ENCODE measurements at places on chromosomes 5 and 9.
A peak's percentile ranks its signal among the peaks of the same experiment; 100 is the strongest.

DNA sequence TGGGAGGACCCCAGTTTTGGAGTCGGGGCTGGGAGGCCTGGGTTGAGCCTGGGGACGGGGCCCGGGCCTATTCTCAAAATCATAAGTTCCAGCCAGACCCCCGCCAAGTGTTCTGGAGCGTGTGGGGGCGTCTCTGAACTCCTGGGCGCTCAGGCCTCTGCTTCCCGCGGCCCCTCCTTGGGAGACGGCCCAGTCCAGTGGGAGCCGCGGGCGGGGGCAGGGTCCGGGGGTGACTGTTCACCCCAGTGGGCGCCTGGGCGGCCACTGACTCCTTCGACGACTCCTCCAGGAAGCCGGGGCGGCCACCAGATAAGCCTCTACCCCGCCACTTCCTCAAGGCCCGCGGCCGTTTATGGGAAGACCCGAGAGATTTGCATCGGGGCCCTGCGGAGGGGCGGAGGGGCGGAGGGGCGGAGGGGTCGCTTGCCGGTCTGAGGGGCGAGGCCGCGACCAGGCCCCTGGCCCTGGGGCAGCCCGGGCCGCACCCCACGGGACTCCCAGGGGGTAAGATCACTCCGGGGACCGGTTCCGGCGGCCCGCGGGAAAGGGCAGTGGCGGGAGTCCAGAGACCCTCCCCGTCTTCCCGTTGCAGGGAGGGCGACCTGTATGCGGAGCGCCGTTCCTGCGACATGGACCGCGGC lies 655 bp downstream of the TOR4A start:
- no peak for DNase-seq

GRCh38 chr5:159198063-159199036 lies 11.0 kb downstream of the RNF145 start:
- no peak for DNase-seq

DNA sequence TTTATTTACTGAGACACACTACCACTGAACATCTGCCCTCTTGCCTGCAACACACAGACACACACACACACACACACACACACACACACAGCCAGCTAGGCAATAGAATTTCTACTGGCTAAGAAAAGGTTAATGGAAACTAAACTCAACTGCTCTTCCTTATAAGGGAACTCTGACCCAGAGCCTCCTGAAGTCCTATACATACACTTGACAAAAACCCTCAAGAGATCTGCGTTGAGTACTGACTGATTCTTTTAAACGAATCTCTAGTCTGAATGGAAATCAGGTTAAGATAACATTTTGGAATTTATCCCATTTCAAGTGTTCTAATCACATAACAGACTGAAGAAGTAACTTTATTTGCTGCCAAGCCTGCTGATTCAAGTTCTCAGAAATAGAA lies 25.9 kb upstream of the TRPM3 start:
- no peak for DNase-seq

- DNase-seq = no peak
Measured at GRCh38 chr5:1728846-1729245, 70.8 kb downstream of the MRPL36 start.

DNA sequence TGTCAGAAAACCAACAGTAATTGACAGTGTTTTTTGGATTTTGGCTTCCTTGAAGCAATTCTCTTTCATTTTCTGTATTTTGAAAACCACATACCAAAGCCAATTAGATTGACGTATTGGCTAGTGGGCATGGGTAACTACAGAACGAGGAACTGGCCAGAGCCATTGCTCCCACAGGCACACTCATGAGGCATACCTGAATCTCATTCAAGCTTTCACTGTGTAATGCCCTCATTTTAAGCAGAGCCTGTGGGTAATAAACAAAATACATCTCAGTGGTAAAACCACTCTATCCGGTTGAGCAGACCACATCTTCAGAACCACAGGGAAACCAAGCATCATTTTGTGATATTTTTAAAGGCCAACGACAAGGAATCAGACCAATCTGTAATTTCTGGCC lies 394.1 kb downstream of the ZNF608 start:
- DNase-seq = no peak

GRCh38 chr5:53333160-53333559 lies 147.3 kb upstream of the FST start:
- DNase-seq = peak; percentile 89

GRCh38 chr5:140262221-140262620 lies 40.7 kb downstream of the PFDN1 start:
- no peak for DNase-seq

GRCh38 chr9:72352911-72353388 lies 12.1 kb downstream of the ZFAND5 start:
- no peak for DNase-seq
